GM04503 (cell line): ENCODE measurements at places on chromosomes 4 and X.

GRCh38 chr4:88318751-88319350 is 34.5 kb upstream of the PPM1K start:
- DNase-seq: no peak

DNA sequence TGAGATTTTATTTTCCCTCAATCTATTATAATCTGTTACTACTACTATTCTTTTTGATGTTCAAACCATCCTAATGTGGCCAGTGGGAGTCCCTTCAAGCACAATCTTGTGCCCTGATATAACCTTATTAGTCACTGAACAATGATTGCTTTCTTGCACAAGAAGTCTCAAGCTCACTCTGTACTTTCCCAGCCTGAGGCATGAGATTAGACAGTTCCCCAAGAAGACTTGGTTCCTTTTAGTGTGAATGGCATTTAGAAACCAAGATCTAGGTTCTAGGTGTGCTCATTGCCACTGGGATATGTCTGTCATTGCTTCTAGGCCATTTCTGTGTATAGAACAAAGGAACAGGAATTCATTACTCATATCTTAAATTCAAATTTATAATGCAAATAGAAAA is 28.0 kb upstream of the RBM41 start:
- no peak for DNase-seq

DNA sequence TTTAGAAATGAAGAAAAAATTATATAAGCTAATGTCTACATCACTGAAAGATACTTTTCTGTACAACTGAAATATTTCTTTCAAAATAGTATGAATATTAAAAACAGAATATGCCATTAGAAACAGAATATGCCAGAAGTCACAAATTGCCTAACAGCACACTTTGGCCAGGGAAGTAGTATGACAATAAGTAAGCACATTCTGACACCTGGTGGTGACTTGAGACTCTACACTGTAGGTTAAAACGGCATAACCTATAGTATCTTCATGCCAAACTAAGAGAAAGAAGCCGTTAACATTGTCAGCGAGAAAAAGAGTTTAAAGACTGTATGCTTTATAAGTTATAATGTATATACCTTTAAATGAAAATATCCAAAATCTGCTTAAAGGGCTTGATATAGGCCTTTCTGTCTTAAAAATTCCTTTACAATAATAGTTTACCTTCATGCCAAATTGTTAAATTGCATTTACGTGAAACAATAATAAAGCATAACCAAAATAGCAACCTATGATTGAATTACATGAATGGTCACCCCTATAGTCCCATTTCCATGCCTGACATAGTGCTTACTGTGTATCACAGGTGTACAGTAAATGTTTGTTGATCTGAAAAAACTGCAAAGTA is 32.8 kb downstream of the FAM13A start:
- peak; percentile 24 for DNase-seq

DNA sequence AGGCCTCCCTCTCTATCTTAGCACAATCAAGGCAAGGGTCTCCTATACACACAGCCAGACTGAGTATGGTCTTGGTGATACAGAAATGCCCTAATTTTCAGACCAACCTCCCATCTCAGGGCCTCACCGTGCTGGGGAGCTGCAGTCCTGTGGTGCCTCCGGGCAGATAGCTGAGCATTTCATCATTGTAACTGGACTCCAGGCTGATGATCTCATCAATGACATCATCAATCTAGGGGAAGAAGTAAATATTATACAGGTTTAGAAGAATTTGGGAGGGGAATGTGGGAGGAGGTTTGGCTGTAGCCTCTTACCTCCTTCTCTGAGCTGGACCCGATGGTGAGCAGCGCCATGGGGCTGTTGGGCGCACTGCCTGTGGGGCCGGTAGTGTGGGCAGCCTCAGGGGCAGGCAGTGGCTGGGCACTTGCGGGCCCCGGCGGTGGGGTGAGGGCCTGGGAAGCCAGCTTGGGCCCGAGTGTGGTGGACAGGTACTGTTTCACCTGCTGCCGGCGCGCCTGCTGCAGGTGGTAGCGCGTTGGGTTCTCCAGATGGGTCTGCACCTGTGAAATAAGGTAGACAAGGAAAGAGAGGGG is 5.2 kb downstream of the TFE3 start:
- no peak for DNase-seq

DNA sequence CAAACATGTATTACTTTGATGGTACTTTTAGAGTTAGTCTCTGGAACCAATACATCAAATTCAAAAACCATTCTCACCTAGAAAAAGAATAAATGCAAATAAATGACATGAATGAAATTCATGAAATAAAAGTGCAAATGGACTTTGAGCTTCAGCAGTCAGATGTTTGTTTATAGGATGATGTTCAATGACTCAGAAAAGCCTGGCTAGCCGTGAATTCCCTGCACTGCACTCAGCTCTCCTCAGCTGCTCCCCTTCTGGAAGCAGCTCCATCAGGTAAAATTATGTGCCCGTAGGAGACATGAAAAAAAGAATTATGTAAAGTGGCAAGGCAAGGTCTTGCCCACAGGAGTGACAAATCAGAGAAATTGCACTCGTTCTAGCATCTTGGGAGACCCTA is 390.6 kb downstream of the GPM6A start:
- DNase-seq: no peak

- DNase-seq: no peak
These were observed 14.1 kb downstream of the PSAPL1 start for GRCh38 chr4:7420661-7421040.

GRCh38 chr4:154489558-154490233 is 1.9 kb downstream of the DCHS2 start:
- DNase-seq: no peak

DNA sequence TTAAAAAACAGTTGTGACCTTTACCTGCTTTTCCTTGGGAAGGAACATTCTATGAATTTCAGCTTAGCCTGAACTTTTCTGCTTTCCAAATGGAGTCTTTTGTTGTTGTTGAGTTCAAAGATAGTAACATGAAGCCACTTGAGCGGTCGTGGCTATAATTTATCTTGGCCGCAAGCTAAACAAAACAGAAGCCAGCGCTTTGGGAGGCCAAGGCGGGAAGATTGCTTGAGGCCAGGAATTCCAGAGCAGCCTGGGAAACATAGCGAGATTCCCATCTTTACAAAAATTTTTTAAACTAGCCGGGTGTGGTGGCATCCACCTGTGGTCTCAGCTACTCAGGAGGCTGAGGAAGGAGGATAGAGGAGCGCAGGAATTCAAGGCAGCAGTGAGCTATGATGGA is 29.9 kb downstream of the TKTL1 start:
- DNase-seq: no peak

DNA sequence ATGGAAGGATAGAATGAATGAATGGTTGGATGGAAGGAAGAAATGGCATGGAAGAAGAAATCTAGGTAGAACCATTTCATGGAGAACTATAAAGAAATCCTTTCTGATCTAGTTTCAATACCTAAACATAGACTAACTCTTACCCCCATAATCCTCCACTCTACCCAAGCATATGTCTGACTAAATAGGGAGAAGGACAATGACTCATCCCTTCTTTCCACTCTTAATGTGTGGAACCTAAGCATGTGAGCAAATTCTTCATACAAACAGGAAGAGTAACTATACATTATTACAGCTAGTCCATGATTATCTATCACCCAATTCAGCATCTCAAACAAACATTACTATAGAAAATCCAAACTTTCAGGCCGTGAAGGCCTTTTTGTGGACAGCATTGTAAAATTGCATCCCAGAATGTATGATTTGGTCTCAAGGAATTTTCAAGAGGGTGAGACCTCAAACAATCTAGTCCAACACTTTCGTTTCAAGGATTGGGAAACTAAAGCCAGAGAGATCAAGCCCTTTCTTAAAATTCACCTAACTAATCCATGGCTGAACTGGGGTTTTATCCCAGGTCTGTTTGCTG is 11.2 kb downstream of the C1QTNF7 start:
- no peak for DNase-seq

GRCh38 chr4:178316211-178316610 is 874.0 kb upstream of the AGA start:
- no peak for DNase-seq

DNA sequence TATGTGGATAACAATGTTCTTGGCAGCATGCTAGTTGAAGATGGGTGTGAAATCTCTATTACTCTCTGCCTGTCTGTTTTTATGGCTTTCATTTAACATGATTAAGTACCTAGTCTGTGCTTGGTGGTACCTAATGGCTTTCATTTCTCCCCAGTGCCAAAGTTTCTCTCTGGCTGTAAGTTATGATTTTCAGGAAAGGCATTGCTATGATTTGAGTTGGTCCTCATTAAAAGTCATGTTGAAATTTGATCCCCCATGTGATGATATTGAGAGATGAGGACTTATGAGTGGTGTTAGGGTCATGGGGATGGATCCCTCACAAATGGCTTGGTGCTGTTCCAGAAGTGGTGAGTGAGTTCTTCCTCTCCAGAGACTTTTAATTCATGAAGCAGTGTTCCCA is 162.4 kb upstream of the IL15 start:
- peak; percentile 65 for DNase-seq

DNA sequence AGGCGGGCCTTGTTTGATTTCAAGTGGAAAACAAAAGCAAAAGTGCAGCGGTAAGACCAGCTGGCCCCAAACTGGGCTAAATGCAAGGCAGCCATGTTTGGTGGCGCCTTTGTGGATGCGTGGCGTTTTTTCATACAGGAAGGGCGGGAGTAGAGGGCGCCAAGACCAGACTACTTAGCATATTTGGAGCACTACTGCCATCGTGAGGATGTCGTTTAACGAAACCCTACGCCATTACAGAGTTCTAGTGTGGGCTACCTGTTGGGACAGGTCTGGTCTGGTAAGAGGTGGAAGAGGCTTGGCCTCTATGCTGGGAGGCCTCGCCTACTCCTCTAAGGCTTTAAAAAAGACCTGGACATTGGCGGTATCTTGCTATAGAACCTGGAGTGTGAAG is 230.7 kb upstream of the STK26 start:
- DNase-seq: no peak

- no peak for DNase-seq
These were observed 716.4 kb upstream of the HS3ST1 start for GRCh38 chr4:12145106-12145505.

GRCh38 chr4:145805490-145805889 is 125.5 kb downstream of the C4orf51 start:
- no peak for DNase-seq

DNA sequence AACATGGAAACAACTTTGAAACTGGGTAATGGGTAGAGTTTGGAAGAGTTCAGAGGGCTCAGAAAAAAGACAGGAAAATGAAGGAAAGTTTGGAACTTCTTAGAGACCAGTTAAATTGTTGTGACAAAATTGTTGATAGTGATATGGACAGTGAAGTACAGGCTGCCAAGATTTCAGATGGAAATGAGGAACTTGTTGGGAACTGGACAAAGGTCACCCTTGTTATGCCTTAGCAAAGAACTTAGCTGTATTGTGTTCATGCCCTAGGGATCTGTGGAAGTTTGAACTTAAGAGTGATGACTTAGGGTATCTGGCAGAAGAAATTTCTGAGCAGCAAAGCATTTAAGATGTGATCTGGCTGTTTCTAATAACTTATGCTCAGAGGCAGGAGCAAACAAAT is 5.1 kb upstream of the ARL13A start:
- no peak for DNase-seq

DNA sequence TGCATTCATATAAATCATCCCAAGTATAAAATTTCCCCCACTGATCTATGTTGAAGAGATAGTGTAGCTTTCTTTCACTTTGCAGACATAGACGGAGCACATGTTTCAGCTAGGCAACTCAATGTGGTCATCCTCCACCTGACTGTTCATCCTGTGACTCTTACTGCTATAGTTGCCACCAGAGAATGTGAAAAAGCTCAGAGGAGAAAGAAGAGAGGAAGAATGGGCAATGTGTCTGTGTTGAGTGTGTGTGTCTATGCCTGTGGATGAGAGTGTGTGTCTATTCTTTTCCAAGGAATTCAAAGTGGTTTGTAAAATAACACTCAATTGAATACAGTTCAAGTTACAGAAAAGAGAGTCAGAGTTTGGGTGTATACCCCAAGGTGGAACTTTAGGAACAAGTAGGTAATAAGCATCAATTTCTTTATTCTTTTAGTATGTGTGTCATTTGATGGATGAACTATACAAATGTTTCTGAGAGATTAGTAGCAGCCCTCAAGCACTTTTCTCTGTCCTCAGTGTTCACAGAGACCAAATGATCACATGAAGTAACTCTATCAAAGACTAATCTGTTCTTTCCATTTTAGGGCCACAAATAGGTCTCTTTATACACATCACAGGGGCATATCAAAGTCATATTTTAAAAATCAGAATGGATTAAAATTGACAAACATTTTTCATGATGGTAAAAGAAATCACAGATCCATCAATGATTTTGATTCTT is 2.3 kb downstream of the SNCA start:
- DNase-seq: no peak

GRCh38 chrX:136491832-136492231 is 4.1 kb downstream of the BRS3 start:
- DNase-seq: no peak

- DNase-seq: no peak
These were observed 629.4 kb upstream of the FRG1 start for GRCh38 chr4:189311251-189311650.

GRCh38 chr4:15653420-15653819 is 1.7 kb downstream of the FBXL5 start:
- DNase-seq: no peak

GRCh38 chr4:101155368-101155767 is 192.0 kb downstream of the PPP3CA start:
- peak; percentile 35 for DNase-seq

- DNase-seq: no peak
These were observed 12.7 kb downstream of the STEEP1 start for GRCh38 chrX:119552508-119552907.

GRCh38 chr4:105509714-105510113 is 35.9 kb upstream of the PPA2 start:
- DNase-seq: no peak

DNA sequence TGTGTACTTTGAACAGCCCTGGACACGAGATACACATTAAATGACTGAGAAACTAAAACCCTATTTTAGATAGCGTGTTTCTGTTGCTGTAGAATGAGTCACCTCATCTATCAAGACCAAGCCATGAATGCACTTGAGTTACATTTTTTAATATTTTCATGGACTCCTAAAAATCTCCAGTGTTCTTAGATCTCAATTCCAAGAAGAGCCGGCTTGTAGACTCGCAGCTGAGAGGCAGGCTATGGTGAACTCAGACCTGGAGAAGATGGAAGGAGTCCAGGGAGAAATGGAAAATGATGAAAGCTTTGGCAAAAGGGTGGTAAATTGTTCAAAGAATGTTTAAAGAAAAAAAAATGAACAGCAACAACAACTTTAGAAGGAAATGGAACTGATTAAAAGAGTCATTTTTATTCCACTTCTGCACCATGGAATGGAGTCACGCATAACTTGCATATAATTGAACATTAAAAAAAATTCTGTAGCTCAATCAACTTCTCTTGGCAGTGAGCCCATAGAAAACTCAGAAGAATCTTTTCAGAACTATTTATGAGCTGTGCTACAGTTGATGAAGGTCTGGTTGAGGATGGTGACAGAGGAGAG is 129.8 kb downstream of the MXRA5 start:
- DNase-seq: peak; percentile 28
